ENCODE measurements at places on chromosomes 2 and 18.

DNA sequence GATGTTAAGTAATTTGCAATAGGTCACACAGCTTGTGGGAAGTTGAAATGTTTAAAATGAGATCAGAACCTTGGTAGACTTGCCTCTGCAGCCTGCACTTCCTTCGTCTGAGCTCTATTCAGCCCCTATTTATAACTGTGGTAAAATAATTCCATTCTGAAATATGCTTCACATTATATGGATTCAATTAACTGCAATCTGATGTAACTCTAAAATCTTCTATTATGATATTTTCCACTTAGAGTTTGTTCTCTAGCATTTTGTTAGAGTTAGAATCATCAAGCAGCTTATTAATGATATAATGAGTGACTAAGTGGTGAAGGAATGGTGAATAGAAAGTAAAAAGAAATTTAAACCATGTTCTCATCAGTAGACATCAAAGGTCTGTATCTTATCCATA lies 139.6 kb upstream of the ARHGAP28 start:
- DNase-seq, result no peak

GRCh38 chr2:45724335-45724734 lies 72.9 kb downstream of the PRKCE start:
- no peak for DNase-seq

GRCh38 chr2:38057651-38058410 lies 18.1 kb downstream of the CYP1B1 start:
- DNase-seq, result no peak

DNA sequence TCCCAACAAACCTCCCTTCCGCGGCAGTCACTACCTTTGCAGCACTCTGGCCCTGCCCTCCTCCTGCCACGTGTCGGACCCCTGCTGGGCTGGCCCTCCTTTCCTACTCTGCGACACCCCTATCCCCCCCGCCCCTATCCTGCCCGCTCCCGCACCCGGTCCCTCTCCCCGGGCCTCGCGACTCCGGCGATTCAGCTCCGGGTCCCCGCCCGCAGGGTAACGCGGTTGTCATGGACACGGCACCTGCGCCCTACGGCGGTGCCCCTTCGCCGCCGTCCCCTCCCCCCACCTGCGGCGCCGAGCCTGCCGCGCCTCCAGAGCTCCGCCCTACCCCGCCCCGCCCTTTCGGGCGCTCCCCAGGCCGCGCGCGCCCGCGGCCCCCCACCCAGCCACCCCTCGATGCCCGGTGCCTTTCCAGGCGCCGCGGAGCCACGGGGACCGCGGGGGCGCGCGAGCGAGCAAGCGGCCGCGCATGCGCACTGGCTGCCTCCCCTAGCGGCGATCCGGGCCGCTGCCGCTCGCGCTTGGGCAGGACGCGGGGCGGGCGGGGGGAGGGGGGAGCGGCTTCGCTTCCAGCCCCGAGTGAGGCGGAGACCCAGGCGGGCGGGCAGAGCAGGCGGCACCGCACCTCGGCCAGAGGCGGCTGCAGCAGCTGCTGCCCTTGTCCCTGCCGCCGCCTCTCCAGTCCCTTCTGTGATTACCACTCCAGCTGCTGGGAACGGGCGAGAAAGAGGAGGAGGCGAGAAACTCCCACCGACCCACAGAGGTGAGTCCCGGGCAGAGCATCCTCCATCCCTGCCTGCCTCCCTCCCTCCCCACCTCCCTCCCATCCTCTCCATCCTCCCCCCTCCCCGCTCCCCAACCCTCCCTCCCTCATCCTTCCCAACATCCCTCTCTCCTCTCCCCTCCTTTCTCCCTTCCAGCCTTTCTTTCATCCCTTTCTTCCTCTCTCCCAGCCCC lies at the start of gene CTNNA2:
Gene CTNNA2 (plus strand): TSS at position 610 of the 960 bp plus-strand sequence.
- peak; percentile 12 for DNase-seq
